ENCODE measurements at places on chromosomes 3 and 15.

DNA sequence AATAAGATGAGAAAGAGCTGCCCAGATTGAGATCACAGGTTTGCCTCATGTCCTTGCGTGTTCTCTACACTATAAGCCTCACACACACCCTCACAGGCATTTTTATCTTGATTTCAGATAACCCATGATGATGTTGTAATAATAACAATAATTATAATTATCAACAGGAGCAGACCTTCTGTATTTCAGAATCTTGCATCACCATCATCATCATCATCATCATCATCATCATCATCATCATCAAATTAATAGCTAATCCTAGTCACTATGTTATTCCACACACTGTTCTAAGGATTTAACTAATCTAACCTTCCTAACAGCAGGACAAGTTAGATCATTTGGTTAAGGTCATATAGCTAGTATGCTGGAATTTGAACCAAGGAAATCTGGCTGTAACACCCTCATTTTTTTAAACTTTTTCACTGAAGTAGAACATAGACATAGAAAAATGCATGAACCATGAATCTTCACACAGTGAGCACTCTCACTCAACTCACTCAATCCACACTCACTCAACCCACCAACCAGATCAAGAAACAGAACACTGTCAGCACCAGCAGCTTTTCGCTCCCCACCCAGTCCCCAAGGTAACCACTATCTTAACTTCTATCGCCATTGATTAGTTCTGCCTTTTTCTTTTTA is 1.8 kb upstream of the SH2D7 start:
- H3K4me1 ChIP-seq: peaks cover 15% of the 10 kb centered on the region
- no peaks in the 10 kb centered on the region for H3K36me3 ChIP-seq
- no peak overlapping the region for H3K4me3 ChIP-seq
- no peaks in the 10 kb centered on the region for H3K27me3 ChIP-seq
- H3K27ac ChIP-seq: no peak overlapping the region

- no peak overlapping the region for H3K27ac ChIP-seq
- no peaks in the 10 kb centered on the region for H3K36me3 ChIP-seq
- peak; percentile 47 for DNase-seq
- H3K4me3 ChIP-seq: no peak overlapping the region
- H3K4me1 ChIP-seq: peaks cover 12% of the 10 kb centered on the region
These were observed 143.1 kb downstream of the RORA start for GRCh38 chr15:61086012-61086411.

GRCh38 chr15:83652626-83653204 is 1.2 kb upstream of the ADAMTSL3 start:
- no peak overlapping the region for H3K4me3 ChIP-seq
- H3K36me3 ChIP-seq: no peaks in the 10 kb centered on the region
- no peaks in the 10 kb centered on the region for H3K27me3 ChIP-seq
- H3K4me1 ChIP-seq: peaks cover 8% of the 10 kb centered on the region

GRCh38 chr15:76184650-76185035 is 124.9 kb downstream of the TMEM266 start:
- H3K27me3 ChIP-seq: no peaks in the 10 kb centered on the region
- no peak overlapping the region for H3K27ac ChIP-seq
- 0 out of 2 replicates have a peak, but pooled peaks cover 8% of the 10 kb centered on the region for H3K4me1 ChIP-seq
- H3K36me3 ChIP-seq: no peaks in the 10 kb centered on the region

DNA sequence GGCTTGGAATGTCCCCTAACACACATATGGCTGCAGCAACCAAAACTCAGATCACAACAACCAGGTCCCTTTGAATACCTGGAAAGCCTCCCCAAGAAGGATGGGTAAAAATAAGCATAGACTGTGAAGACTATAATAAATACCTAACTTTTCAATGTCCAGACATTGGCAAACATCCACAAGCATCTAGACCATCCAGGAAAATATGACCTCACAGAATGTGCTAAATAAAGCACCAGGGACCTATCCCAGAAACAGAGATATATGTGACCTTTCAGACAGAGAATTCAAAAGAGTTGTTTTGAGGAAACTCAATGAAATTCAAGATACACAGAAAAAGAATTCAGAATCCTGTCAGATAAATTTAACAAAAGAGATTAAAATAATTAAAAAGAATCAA is 109.2 kb downstream of the NEDD4 start:
- H3K27ac ChIP-seq: no peak overlapping the region
- no peak for DNase-seq
- no peak overlapping the region for H3K4me3 ChIP-seq
- no peaks in the 10 kb centered on the region for H3K36me3 ChIP-seq
- H3K4me1 ChIP-seq: peaks cover 6% of the 10 kb centered on the region

DNA sequence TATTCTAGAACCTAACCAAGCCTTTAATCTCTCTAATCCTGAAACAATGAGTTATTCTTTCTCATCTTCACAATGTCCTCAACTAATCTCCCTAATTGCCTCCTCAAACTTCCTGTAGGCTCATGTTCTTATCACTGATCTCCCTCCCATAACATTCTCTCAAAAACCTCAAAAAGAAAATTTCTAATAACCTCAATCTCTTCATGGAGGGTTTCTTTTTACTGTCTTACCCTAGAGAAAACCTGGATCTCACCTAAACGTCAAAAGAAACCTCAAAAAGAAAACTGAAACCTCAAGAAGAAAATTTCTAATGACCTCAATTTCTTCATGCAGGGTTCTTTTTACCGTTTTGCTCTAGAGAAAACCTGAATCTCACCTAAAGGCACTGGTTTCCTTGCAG is 150.2 kb downstream of the GSK3B start:
- no peaks in the 10 kb centered on the region for H3K36me3 ChIP-seq
- no peak overlapping the region for H3K27ac ChIP-seq
- no peak for DNase-seq
- H3K4me1 ChIP-seq: peaks cover 2% of the 10 kb centered on the region
- H3K27me3 ChIP-seq: no peaks in the 10 kb centered on the region

DNA sequence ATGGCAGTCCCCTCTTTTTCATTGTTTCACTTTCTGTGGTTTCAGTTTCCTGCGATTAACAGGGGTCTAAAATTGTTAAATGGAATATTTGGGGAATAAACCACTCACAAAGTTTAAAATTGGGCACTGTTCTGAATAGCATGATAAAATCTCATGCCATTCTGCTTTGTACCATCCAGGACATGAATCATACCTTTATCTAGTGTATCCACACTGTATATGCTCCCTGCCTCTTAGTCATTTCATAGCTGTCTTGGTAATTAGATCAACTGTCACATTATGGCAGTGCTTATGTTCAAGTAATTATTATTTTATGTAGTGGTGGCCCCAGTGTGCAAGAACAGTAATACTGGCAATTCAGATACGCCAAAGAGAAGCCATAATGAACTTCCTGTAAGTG is 734.5 kb downstream of the ZPLD1 start:
- H3K4me1 ChIP-seq: no peaks in the 10 kb centered on the region
- no peak overlapping the region for H3K27ac ChIP-seq
- H3K27me3 ChIP-seq: no peaks in the 10 kb centered on the region
- no peaks in the 10 kb centered on the region for H3K36me3 ChIP-seq
- no peak for DNase-seq

DNA sequence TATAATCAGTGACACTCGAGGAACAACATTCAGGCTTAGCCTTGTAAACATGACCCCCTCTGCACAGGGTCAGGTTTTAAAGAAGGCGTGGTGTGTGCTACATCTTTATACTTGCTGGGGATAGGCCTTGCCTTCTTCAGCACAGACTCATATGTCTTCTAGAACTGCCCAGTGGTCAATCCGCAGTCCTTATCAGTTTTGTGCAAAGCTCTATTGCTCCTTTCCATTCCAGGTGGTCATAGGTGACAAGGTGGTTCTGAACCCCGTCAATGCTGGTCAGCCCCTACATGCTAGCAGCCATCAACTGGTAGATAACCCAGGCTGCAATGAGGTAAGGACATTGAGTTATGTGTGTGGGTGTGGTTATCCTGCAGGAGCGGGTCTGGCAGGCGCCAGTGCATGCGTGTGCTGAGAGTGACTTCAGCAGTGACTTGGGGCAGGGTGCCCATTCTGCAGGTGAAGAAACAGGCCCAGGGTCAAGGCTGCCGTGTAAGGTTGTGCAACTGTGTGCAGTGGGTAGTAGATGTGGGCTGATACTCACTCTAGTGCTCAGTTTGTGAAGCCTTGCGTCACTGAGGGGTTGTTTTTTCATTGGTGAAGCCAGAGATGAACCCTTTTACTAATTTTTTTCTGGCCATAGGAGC is 150.9 kb downstream of the ITPR1 start:
- no peaks in the 10 kb centered on the region for H3K36me3 ChIP-seq
- H3K4me1 ChIP-seq: no peaks in the 10 kb centered on the region
- H3K4me3 ChIP-seq: no peak overlapping the region
- H3K27ac ChIP-seq: no peak overlapping the region
- DNase-seq: no peak

- H3K4me1 ChIP-seq: peaks cover 10% of the 10 kb centered on the region
- peak overlapping the region; percentile 69 for H3K27ac ChIP-seq
- no peaks in the 10 kb centered on the region for H3K36me3 ChIP-seq
- no peaks in the 10 kb centered on the region for H3K27me3 ChIP-seq
- H3K4me3 ChIP-seq: no peak overlapping the region
These were observed 9.5 kb upstream of the CSPG4 start for GRCh38 chr15:75721923-75722870.

All from Caco-2 (cell line).